Memory B cell (primary cell): ENCODE measurements at places on chromosomes 4 and X.

- DNase-seq = no peak
Observed at GRCh38 chr4:156298230-156298629, 344.6 kb upstream of the CTSO start.

GRCh38 chrX:25144043-25144940 is 128.5 kb upstream of the ARX start:
- DNase-seq = peak; percentile 12

- DNase-seq = no peak
Observed at GRCh38 chr4:123528501-123529277, 132.1 kb downstream of the SPRY1 start.

GRCh38 chr4:111847296-111848008 is 297.8 kb upstream of the FAM241A start:
- DNase-seq = no peak

DNA sequence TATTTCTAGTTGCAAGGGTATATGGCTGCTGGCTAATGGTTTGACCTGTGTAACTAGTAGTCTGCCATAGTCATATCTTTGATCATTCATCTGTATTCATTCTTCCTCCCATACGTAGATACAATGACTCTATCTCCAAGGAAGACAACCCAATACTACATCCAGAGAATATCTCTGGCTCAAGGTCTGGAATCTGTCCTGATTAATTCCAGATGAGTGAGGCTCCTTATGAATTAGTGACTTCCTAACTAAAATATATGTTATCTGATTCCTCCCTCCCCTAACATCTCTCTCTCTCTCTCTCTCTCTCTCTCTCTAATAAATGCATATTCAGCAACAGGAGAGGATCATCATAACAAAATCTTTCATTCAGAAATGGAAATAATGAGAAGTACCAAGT is 641.5 kb downstream of the FAT4 start:
- DNase-seq = no peak

DNA sequence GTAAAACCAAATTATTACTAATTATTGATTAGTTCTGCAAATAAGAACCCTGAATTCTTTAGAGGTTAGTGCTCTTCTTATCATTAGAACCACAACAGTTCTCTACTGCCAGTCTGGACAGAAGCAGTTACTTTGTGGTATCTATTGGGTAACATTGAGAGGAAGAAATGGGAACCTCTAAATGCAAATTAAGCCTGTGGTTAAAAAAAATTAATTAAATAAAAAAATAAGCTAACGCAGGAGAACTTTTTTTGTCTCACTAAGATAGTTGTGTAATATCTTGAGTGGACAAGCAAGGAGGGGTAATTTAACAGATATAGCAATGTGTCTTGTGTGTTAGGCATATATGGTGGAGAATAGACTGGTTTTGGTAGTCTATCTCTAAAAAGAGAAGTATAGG is 32.9 kb upstream of the TET2 start:
- DNase-seq = peak; percentile 2

- no peak for DNase-seq
Observed at GRCh38 chr4:159201168-159201567, 98.3 kb downstream of the RAPGEF2 start.

DNA sequence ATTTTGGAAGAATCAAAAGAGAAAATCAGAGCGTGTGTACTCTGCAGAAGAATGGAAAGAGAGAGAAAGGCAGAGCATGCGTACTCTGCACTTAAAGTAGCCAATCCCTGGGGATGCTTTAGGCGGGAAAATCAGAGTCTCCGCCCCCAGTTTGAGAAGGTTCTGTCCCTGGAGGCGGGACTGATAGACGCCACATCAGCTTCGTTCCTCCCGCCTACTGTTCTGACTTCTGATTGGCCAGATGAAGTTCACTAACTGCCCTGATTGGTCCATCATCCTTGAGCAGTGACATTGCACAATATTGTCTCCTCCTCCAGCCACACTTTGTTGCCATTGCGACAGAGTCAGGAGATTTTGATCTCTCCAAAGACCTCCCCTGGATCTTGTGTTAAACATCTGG is 23.8 kb downstream of the SSX1 start:
- DNase-seq = no peak

- no peak for DNase-seq
Observed at GRCh38 chr4:87087420-87087819, 133.0 kb downstream of the KLHL8 start.

DNA sequence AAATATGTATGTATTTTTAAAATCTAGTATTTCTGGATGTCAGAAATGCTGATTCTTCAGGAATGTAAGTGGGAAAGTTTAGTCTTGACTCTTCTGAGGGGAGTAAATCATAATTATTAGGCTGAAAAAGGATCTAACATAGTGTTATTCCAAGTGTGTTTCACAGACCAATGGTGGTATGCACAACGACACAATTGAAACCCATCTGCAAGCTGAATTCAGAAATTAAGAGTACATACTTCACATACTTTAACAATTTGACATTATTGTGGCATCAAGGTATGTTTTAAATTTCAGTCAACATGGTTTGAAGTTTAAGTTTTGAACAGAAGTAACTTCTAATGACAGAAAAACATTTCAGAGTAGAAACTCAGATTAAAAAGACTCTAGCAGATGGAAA is 236.7 kb downstream of the SLC7A11 start:
- no peak for DNase-seq

GRCh38 chr4:37054531-37055077 is 189.9 kb upstream of the NWD2 start:
- no peak for DNase-seq

- no peak for DNase-seq
Observed at GRCh38 chr4:184598753-184599491, 50.3 kb downstream of the CASP3 start.

DNA sequence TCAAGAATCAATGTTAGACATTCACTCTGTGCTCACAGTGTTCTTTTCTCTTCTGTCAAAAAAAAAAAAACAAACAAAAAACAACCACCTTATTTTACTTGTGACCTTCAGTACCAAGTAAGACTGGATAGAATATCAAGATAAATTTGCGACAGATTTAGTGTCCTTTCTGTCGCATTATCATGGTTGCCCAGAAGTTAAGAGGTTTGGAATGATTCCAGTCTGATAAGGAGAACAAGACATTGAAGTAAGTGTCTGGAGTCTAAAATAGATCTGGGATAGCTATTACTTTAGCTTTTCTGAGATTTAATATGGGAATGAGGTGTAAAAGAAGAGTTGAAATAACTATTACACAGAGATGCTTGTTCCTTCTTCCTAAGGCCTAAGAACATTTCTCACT is 31.7 kb downstream of the SNCA start:
- no peak for DNase-seq

GRCh38 chr4:121073004-121073435 is 685 bp upstream of the NDNF start:
- DNase-seq = no peak

- DNase-seq = no peak
Observed at GRCh38 chrX:47629419-47630200, at the start of gene CFP. Gene CFP (minus strand): TSS chrX:47629930. CDS start chrX:47629844, 86 bp downstream.

DNA sequence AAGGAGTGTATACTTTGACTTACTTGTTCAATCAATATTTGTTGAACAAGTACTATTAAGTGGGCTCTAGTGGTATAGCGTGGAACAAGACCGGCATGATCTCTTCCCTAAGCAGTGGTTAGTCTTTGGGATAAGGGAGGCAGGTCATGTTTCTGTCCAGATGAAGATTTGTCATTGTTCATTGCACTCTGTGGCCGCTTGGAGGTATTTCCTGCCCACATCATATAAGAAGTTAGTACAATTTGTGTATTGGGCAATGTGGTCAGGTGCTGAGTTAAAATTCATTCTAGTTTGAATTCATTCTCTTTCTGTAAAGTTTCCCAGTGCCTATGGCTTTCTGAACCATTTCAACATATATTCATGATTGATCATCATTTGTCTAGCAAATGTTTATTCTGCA is 101.1 kb upstream of the SHISA3 start:
- no peak for DNase-seq

DNA sequence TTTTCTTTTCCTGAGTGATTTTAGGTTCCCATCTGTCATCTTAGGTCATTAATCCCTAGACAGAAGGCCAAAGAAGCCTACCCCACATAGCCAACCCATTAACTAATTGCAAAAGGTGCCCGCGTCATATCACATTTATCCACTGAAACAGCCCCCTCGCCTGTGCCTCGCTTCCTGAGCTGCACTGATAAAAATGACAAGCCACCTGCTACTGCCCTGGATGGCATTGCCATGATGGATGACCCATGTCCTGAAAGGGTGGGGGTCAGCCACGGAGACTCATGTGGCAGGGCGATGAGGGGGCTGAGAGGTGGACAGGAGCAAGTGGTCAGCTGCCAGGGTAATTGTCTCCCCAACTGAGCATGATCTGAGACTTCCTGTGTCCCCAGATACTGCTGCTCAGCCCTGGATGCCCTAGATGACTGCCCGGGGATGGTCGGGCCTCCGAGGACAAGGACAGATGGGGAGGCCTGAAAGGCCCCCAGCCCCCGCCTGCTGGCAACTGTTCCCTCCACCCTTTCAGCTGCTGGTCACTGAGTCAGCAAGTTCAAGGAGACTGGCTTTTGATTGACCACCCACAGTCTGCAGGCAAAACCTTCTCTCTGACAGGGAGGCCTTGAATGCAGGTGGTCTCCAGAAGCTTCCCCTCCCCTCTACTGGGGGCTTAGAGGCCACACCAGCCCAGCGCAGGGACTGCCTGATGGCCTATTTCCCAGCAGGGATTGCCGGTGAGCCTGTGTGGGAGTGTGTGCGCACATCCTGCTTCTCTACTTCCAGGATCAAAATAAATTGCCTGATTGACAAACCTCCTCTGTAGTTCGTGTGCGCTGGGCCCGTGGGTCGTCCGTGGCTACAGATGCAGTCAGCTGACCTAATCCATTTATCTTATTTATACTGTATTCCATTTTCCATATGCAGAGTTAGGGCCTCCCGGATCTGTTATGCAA is 496.3 kb downstream of the BCOR start:
- DNase-seq = no peak

- no peak for DNase-seq
Observed at GRCh38 chrX:49862093-49862492, 17.2 kb upstream of the USP27X start.

- DNase-seq = no peak
Observed at GRCh38 chr4:83855044-83855443, 319.1 kb downstream of the GPAT3 start.

GRCh38 chrX:127764674-127765073 is 287.5 kb downstream of the ACTRT1 start:
- DNase-seq = no peak

- DNase-seq = no peak
Observed at GRCh38 chrX:3450881-3451570, 104.6 kb upstream of the MXRA5 start.

- DNase-seq = no peak
Observed at GRCh38 chr4:67130411-67130810, 414.9 kb downstream of the CENPC start.

- DNase-seq = no peak
Observed at GRCh38 chr4:143575331-143575730, 61.8 kb downstream of the SMARCA5 start.

DNA sequence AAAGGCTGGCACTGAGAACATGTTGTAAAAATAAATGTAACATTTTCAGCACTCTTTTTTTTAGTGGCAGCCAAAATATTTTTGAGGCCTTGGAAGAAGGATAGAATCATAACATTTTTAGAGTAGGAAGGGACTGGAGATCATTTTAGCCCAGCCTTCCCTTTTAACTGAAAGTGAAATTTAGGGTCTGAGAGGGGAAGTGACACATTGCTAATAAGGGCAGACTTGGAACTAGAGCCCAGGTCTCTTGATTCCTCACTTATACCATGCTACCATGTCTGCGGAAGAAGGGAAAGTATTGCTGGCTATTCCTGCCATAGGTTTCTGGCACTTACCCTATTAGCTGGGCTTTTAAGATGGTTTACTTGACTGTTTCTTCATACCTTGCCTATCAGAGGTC is 4.8 kb downstream of the WDR44 start:
- no peak for DNase-seq

GRCh38 chr4:107018344-107018735 is 17.8 kb downstream of the DKK2 start:
- DNase-seq = no peak

DNA sequence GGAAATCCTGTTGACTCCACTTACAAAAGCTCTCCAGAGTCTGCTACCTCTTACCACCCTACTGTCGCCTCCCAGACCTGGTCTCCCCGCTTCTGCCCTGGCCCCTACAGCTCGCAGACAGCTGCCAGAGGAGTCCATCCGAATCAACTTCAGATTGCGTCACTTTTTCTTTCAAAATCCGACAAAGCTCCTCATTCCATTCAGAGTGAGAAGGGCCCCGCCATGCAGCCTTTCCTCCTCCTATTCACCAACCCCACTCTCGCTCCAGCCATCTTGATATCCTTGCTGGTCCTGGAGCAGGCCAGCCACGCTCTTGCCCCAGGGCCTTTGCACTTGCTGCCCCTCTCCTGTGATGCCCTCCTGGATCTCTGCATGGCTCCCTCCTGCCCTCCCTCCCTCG is 5.2 kb upstream of the OPN1LW start:
- no peak for DNase-seq
